ENCODE measurements at places on chromosomes 7 and 10. TPM values are rescaled to one million over a fixed set of nuclear protein-coding genes. Genes with fewer than 3 reads are reported as not detected.

Gene GOLGA7B
- polyA plus RNA-seq = 0.62 TPM

Gene ABCC2
- 0.14 TPM for polyA plus RNA-seq

Gene SLC26A5
- polyA plus RNA-seq = not detected

Gene DYDC2
- polyA plus RNA-seq = not detected

Gene GRM8
- polyA plus RNA-seq = not detected

Gene NUTM2A
- polyA plus RNA-seq = not detected

Gene CACNB2
- 0.14 TPM for polyA plus RNA-seq

Gene CACNA2D1
- polyA plus RNA-seq = not detected

Gene PDE1C
- not detected for polyA plus RNA-seq

Gene USP6NL
- polyA plus RNA-seq = 1.3 TPM

Gene CLRN3
- polyA plus RNA-seq = not detected

Gene ZNF239
- 0.90 TPM for polyA plus RNA-seq

Gene GHRHR
- not detected for polyA plus RNA-seq

Gene STK31
- polyA plus RNA-seq = 0.15 TPM

Gene FAM25A
- not detected for polyA plus RNA-seq
